ENCODE measurements at places on chromosomes 3 and 15. TPM values are rescaled to one million over a fixed set of nuclear protein-coding genes. Genes with fewer than 3 reads are reported as not detected.
A peak's percentile ranks its signal among the peaks of the same experiment; 100 is the strongest.

DNA sequence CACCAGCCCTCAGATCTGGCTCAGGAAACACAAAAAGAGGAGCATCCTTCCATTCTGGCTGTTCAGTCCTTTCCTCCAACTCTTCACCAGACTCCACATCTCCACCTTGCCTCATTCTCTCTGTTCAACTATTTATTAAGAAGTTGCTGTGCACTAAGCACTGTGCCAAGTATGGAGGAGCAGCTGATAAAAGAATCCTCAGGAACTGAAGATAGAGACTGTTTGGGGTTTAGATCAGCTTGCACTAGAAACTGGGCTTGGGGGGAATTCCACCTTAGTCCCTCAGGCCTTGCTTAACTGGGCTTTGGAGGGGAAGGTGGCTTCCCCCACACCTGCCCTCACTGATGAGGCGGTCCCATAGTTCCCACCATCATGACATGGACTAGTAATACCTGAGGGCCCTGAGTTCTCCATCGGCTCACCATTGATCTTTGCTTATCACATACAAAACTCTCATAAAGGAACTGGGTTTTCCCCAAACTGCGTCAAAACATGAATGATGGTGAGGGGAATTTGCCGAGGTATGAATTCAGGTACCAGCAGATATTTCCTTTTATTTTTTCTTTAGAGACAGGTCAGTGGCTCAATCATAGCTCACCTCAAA, 1.7 kb upstream of the CCR8 start:
- no peaks in the 10 kb centered on the region for H3K27me3 ChIP-seq
- no peaks in the 10 kb centered on the region for H3K4me1 ChIP-seq
- no peak overlapping the region for H3K4me3 ChIP-seq
- no peaks in the 10 kb centered on the region for H3K36me3 ChIP-seq
- DNase-seq = no peak
- H3K27ac ChIP-seq = no peak overlapping the region

DNA sequence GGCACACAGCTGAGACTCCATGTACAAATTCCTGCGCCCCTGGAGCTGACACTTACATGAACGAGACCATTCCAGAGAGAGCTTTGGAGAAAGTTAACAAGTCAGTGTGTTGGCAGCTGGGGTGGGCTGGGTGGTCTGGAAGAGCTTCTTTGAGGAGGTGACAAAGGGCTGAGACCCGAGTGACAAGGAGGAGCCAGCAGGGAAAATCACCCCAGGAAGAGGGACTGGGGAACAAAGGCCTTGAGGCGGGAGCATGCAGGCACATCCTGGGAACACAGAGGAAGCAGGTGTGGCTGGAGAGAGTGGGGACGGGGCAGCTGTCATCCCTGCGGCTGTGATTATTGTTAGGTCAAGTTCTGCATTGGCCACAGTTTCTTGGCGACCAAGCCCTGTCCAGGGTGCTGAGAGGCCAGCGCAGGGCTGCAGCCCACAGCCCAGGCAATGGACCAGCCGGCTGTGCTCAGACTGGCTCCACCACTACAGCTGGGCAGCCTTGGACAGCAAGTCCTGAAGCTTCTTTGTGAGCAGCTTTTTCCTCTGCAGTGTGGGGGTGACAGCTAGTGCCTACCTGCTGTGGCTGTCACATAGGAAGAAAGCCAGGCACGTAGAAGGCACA, 34.2 kb upstream of the PRR23E start:
- H3K4me1 ChIP-seq = no peaks in the 10 kb centered on the region
- H3K27ac ChIP-seq = no peak overlapping the region
- no peak overlapping the region for H3K4me3 ChIP-seq

Gene MYO5C
- total RNA-seq = 29.4 TPM

- H3K36me3 ChIP-seq = no peaks in the 10 kb centered on the region
- peaks cover 68% of the 10 kb centered on the region for H3K27me3 ChIP-seq
- H3K27ac ChIP-seq = no peak overlapping the region
- no peak overlapping the region for H3K4me3 ChIP-seq
- H3K4me1 ChIP-seq = no peaks in the 10 kb centered on the region
- peak; percentile 78 for DNase-seq
These were observed 384.1 kb downstream of the PLOD2 start for GRCh38 chr3:145776782-145777408.

DNA sequence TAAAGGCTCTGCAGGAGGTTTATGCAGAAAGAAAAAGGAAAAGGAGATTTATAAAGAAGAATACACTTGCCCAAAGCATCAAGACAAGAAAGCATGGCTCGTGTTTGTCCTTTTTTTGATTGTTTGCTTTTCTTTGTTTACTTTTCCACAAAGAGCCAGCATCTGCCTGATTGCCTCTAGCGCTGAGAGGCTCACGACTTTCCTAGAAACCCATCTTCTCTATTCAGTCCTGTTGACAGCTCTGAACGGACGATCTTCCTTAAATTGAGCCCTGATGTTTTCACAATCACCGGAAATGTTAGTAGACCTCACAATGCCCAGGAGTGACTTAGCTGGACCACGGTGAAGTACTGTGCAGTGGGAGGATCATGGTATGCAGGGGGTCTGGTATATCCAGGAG, 12.4 kb downstream of the GP5 start:
- no peak overlapping the region for H3K27ac ChIP-seq
- no peaks in the 10 kb centered on the region for H3K4me1 ChIP-seq
- peaks cover 48% of the 10 kb centered on the region for H3K27me3 ChIP-seq
- H3K4me3 ChIP-seq = no peak overlapping the region

GRCh38 chr3:187902041-187902471, 156.8 kb upstream of the BCL6 start:
- H3K4me3 ChIP-seq = no peak overlapping the region
- DNase-seq = peak; percentile 22
- H3K27ac ChIP-seq = no peak overlapping the region

- H3K27me3 ChIP-seq = peaks cover 48% of the 10 kb centered on the region
- no peak overlapping the region for H3K27ac ChIP-seq
- peak; percentile 38 for DNase-seq
- H3K36me3 ChIP-seq = no peaks in the 10 kb centered on the region
These were observed 109.0 kb upstream of the UNC13C start for GRCh38 chr15:53869044-53869805.

- H3K27ac ChIP-seq = no peak overlapping the region
- H3K4me1 ChIP-seq = no peaks in the 10 kb centered on the region
- no peaks in the 10 kb centered on the region for H3K36me3 ChIP-seq
These were observed 1121.2 kb downstream of the NSUN3 start for GRCh38 chr3:95184038-95184437.

DNA sequence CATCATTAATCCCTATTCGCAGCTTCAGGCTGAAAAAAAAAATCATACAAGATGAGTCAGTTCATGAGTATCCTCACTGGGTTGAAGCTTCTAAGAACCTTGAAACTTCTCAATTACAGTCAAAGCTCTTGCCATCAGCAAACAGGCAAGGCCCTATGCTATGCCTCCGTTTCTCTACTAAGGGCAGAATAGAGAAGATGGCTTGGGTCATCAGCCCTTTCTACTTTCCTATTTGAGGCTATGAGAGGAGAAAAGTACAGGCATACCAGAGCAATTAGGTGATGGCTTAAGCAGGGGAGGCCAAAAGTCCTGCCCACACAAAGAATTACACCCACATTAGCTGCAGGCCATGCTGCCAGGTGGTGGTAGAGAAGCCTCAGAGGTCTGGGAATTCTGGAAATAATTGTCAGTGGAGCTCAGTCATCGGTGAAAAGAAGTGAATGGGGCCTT, 89.0 kb downstream of the MRPL46 start:
- H3K4me3 ChIP-seq = no peak overlapping the region
- no peaks in the 10 kb centered on the region for H3K36me3 ChIP-seq
- H3K4me1 ChIP-seq = peaks cover 16% of the 10 kb centered on the region
- DNase-seq = no peak

DNA sequence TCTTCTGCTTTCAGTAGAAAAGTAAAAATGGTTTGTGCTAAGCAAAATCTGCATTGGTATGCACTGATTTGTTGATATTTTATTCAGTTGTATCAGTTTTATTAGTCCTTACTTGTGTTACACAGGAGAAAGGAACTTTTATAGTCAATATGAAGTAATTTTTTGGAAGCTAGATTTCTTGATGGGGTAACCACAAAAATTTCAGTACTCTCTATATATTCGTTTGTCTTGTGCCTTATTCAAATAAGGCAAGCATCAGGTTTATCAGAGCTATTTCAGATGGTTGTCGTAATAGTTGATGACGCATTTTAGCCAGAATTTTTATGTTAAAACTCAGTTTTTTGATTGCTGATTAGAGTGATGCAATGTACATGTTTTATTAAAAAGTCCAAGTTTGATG, 50.7 kb upstream of the NIPA1 start:
- H3K4me1 ChIP-seq = no peaks in the 10 kb centered on the region
- no peak overlapping the region for H3K27ac ChIP-seq
- DNase-seq = no peak
- H3K4me3 ChIP-seq = no peak overlapping the region

DNA sequence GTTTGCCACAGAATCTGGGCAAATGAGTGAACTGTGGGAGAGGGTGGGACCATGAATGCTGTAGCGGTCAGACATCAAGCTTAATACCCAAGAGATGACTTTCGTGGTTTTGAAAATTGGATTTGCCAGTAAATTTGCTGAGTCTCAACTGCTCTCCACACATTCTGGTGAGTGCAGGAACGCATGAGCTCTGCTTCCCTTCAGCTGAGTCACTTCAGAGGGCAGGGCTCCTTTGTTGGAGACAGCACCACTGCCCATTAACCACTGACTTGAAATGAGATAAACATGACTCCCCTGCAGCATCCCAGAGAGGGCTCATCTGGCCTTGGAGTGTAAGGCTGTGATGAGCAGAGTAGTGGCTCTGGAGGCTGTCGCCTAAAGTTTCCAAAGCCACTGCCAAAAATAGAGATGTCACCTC, 22.6 kb downstream of the RARRES1 start:
- H3K27ac ChIP-seq = no peak overlapping the region
- no peak overlapping the region for H3K4me3 ChIP-seq
- peak; percentile 47 for DNase-seq
- peaks cover 18% of the 10 kb centered on the region for H3K36me3 ChIP-seq
- no peaks in the 10 kb centered on the region for H3K27me3 ChIP-seq

Gene SERINC4
- total RNA-seq = not detected

DNA sequence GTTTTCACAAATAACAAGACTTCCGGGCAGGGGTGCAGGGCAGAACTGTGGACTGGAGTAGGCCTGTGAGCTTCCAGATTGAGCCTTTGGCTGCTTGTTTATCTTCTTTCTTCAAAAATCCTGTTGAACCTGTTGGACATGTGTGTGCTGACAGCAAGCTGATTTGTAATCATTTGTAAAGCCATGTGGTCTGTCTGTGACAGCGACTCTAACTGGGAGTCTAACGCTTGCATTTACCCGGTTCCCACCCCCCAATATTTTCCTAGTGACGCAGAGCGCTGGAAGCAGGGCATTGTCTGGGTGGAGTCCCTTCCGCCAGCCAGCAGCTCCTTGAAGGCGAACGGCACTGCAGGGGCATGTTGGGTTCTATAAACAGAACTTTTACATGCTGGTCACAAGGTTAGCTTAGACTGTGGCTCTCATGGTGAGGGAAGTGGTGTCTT, 85.7 kb upstream of the MYZAP start:
- no peaks in the 10 kb centered on the region for H3K27me3 ChIP-seq
- no peaks in the 10 kb centered on the region for H3K4me1 ChIP-seq
- no peak for DNase-seq
- H3K36me3 ChIP-seq = no peaks in the 10 kb centered on the region
- peak overlapping the region; percentile 64 for H3K27ac ChIP-seq

Gene CATSPER2
- total RNA-seq = 7.0 TPM

- H3K27ac ChIP-seq = no peak overlapping the region
- DNase-seq = no peak
- no peaks in the 10 kb centered on the region for H3K36me3 ChIP-seq
- peaks cover 8% of the 10 kb centered on the region for H3K4me1 ChIP-seq
These were observed 5.4 kb upstream of the IGF2BP2 start for GRCh38 chr3:185830018-185830797.

DNA sequence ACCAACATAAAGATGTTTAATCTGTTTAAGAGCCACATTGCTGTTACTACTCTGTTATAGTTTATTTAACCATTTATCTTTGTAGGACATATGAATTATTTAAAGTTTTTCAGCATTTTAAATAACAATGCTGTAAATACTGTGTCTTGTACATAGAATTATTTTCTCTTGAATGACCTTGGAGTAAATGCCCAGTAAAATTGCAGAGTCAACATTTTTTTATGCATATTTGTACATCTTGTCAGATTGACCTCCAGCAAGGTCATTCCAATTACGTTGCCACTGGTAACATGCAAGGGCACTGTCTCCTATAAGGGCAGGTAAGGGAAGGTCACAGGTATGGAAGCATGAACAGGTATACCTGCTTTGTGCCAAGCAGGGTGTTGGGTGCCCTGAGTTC, 64.3 kb downstream of the RLBP1 start:
- H3K36me3 ChIP-seq = peaks cover 26% of the 10 kb centered on the region
- H3K4me3 ChIP-seq = no peak overlapping the region
- no peaks in the 10 kb centered on the region for H3K4me1 ChIP-seq
- DNase-seq = no peak
- no peaks in the 10 kb centered on the region for H3K27me3 ChIP-seq

GRCh38 chr15:94586099-94586498, 354.7 kb downstream of the MCTP2 start:
- no peak for DNase-seq
- H3K27ac ChIP-seq = no peak overlapping the region
- no peaks in the 10 kb centered on the region for H3K36me3 ChIP-seq
- H3K4me1 ChIP-seq = no peaks in the 10 kb centered on the region

- H3K27ac ChIP-seq = no peak overlapping the region
- no peak overlapping the region for H3K4me3 ChIP-seq
- peaks cover 5% of the 10 kb centered on the region for H3K4me1 ChIP-seq
These were observed 13.1 kb upstream of the KY start for GRCh38 chr3:134663721-134664456.

DNA sequence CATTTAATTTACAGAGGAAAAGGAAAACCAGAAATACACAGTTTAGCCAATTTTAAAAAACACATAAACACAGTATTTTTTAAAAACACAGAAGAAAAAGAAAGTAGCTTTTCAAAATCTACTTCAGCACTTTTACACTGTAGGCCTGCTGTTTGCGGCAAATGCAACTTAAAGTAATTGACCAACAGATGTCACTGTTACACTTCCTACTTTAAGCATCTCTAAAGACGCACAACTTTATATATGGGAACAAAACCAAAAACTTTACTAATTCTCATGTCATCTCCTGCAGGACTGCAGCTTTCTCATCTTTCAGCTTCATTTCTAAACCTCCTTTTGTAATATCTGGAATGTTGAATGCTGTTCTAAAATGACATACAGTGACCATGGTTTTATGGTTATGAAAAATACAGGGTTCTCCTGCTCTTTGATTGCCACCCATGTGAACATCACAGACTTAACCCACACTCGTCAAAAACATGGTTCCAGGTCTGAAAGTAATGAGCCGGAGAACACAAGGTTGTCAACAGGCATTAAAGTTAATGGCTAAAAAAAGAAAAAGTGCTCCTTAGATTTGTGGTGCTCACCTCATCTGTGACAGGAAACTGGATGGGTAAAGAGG, 107.9 kb downstream of the FMN1 start:
- no peaks in the 10 kb centered on the region for H3K4me1 ChIP-seq
- H3K36me3 ChIP-seq = no peaks in the 10 kb centered on the region
- no peak overlapping the region for H3K27ac ChIP-seq

Gene ZPLD1
- total RNA-seq = 0.22 TPM

DNA sequence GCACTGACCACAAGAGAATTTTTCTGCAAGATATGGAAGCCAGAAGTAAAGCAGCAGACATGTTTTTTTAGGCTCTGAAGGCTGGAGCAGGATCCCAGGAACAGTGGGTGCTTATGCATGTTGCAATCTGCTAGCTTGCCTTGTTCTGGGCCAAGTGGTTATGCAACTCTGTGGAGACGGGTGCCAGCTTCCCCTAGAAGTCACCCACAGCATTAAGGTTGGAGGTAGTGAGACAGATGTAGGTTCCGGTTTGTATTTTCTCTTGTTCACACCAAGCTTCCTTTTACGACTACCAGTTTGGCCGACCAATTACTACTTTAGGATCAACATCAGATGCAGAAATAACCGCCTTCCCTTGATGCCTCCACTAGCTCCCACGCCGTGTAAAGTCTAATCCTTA, 11.1 kb downstream of the DPH3 start:
- no peaks in the 10 kb centered on the region for H3K36me3 ChIP-seq

Measured in MCF 10A (cell line).